Activated CD8-positive, alpha-beta memory T cell treated with anti-CD3 and anti-CD28 coated beads for 24 hours (primary cell): ENCODE measurements at places on chromosomes 13 and 19.

- DNase-seq: no peak
Observed at GRCh38 chr19:10422046-10422461, 1.7 kb downstream of the PDE4A start.

- no peak for DNase-seq
Observed at GRCh38 chr13:102726430-102726829, 31.6 kb upstream of the METTL21C start.

- no peak for DNase-seq
Observed at GRCh38 chr19:53507523-53508442, 30.2 kb upstream of the ZNF331 start.

DNA sequence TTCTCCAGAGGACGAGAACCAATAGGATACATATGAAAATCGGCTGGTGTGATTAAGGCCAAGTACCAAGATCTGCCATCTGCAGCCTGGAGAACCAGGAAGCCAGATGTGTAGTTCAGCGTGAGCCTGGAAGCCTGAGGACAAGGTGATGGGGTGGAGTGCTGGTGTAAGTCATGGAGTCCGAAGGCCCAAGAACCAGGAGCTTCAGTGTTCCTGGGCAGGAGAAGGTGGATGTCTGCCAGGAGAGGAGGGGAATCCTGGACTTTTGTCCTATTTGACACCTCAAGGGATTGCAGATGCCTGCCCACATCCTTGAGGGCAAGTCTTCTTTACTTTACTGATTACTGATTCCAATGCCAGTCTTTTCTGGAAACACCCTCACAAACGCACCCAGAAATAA lies 71.5 kb downstream of the SPATA13 start:
- no peak for DNase-seq

- peak; percentile 63 for DNase-seq
Observed at GRCh38 chr13:32650705-32651311, 64.6 kb downstream of the PDS5B start.

DNA sequence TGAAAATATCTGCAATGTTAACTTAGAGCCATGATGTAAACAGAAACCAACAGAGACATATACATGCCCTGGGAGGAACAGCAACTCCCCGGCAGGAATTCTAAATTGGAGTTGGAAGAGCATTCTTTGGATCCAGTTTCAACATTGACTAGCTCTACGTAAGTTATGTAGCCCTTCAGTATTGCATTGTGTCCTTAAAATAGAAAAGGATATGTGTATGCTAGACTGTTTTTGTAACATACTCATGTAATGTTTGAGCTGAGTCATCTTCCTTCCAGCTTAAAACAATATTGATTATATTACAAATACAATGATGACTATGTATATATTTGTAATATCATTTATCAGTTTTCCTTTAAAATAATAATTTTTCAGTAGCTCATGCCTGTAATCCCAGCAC lies 1422.2 kb upstream of the PCDH20 start:
- DNase-seq: no peak

- no peak for DNase-seq
Observed at GRCh38 chr19:15399635-15400034, 19.2 kb downstream of the AKAP8L start.

DNA sequence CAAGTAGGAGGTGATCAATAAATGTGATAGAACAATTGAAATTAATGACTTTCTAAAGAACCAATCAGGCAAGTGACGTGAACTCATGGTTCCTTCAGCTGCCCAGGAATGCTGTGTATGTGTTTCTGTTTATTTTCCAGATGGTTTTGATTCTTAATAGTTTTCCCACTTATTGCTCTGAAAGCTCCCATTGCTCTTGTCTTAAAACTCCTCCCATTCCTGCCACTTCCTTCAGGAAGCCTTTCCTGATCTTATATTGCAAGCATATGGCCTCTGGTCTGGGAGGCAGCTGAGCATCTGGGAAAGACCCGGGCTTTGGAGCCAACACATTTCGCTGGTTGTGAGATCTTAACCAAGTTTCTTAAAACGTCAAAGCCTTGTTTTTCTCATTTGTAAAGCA lies 17.1 kb upstream of the LATS2 start:
- no peak for DNase-seq
